Activated naive CD4-positive, alpha-beta T cell treated with anti-CD3 and anti-CD28 coated beads, Interleukin-2, amount 10 ng/mL, durations not matched to agents 7 days and 5 days (primary cell): ENCODE measurements at places on chromosomes 13 and 19.
A peak's percentile ranks its signal among the peaks of the same experiment; 100 is the strongest.

GRCh38 chr13:98214008-98214643 is 37.1 kb upstream of the RNF113B start:
- DNase-seq: no peak

DNA sequence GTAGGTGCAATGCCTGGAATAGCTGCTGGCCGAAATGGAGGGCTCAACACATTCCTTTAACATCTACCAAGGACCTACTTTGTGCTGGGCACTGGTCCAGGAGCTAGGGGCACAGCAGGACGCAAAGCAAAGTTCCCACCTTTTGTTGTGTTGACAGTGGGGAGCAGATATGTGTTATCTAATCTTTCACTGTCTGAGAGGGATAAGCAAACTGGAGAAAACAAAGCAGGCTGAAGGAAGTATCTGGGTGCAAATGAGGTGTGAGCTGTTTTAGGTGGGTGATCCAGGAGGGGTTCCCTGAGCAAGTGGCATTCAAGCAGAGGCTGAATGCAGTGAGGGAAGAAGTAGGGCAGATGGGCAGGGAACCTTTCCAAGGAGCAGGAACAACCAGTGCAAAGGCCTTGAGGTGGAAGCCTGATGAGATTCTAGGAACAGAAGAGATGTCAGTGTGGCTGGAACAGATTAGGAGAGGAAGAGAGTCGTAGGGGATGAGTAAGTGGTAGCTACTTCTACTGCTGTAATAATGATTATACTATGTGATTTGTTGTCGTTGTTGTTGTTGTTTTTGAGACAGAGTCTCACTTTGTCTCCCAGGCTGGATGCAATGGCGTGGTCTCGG is 2.2 kb upstream of the PLAUR start:
- no peak for DNase-seq

DNA sequence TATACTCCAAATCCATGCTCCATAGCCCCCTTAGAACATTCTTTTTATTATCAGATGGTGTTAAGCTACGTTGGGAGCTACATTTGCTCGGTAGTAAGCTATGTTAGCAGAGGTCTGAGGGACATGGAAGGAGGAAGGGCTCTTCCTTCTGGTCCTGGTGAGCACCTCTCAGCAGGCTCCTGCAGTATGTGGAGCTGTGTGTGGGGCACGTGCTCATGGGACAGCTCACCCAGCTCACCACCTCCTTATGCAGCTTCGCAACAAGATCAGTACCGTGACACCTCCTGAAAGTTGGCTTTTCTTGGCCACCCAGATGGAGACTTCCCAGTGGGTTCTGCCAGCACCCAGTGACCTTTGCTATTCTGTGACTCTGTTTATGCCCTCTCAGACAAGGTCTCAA is 400.5 kb upstream of the SLC10A2 start:
- DNase-seq: no peak

DNA sequence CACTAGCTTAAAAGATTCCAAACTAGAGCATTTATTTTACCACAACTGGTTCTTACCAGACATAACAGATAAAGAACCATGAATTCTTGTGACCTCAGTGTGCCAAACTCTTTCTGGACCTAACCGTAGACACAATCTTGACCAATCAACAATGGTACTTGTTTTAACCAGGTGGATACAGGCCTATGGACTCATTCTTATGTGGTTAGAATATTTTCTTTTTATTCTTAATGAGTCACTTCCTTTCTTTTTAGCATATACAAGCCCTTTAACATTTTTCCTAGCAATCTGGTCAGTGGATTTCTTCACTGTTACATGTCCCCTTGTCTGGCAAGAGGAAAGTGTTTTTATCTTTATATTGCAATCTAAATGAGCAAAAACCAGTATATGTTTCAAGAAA is 792.1 kb upstream of the SPRY2 start:
- no peak for DNase-seq

- DNase-seq: no peak
These were observed 73.4 kb downstream of the AKAP11 start for GRCh38 chr13:42345367-42345766.

GRCh38 chr13:33764716-33765115 is 53.2 kb upstream of the RFC3 start:
- DNase-seq: no peak

- DNase-seq: no peak
These were observed 2.2 kb upstream of the SLC7A1 start for GRCh38 chr13:29597706-29598105.

DNA sequence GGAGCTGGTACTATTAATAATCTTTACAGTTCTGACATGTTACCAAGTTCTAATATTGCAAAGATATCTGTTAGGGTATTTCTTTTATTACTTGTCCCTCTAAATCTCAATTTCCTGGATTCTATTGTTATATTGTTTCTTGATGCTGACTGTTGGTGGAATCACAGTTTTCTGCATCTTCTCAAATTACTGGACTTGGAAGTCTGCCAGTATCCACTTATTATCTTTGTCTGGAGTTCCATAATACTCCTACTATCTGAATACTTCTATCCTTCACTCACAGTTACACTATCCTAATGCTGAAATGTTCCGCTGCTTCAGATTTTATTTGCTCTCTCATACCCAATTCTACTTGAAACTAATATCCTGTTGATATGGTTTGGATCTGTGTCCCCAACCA is 1985.7 kb upstream of the PRR20A start:
- DNase-seq: no peak

DNA sequence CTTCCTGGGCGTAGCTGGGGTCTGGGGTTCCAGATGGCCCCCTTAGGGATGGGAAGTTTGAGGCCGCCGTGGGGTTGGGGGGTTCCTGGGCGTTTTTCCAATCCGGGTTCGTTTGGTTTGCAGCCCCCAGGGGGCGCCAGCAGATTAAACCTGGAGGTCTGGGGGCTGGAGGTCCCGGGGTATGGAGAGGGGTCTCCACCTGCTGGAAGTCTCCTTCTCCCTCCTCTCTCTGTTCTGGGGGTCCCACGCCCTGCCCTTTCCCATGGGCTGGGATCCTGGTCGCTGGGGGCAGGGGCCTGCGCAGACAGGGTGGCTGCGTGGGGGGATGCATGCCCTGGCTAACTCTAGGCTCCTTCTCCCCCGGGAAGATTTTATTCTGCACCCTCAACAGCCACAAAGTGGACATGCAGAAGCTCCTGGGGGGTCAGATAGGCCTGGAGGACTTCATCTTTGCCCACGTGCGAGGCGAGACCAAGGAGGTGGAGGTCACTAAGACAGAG is 899 bp downstream of the GIPC3 start:
- peak; percentile 59 for DNase-seq

- DNase-seq: no peak
These were observed 3.4 kb downstream of the EVI5L start for GRCh38 chr19:7833225-7834099.

GRCh38 chr13:38582133-38582532 is 104.7 kb upstream of the FREM2 start:
- no peak for DNase-seq

GRCh38 chr13:112060899-112061366 is 6.0 kb upstream of the SOX1 start:
- DNase-seq: no peak

- no peak for DNase-seq
These were observed 714.5 kb downstream of the UQCRFS1 start for GRCh38 chr19:28498404-28498976.

GRCh38 chr19:46220038-46220615 is 9.4 kb upstream of the IGFL1 start:
- no peak for DNase-seq

GRCh38 chr19:38262585-38263268 is 1.6 kb upstream of the SPINT2 start:
- no peak for DNase-seq

- DNase-seq: no peak
These were observed 115.8 kb downstream of the DIAPH3 start for GRCh38 chr13:60047918-60048317.

DNA sequence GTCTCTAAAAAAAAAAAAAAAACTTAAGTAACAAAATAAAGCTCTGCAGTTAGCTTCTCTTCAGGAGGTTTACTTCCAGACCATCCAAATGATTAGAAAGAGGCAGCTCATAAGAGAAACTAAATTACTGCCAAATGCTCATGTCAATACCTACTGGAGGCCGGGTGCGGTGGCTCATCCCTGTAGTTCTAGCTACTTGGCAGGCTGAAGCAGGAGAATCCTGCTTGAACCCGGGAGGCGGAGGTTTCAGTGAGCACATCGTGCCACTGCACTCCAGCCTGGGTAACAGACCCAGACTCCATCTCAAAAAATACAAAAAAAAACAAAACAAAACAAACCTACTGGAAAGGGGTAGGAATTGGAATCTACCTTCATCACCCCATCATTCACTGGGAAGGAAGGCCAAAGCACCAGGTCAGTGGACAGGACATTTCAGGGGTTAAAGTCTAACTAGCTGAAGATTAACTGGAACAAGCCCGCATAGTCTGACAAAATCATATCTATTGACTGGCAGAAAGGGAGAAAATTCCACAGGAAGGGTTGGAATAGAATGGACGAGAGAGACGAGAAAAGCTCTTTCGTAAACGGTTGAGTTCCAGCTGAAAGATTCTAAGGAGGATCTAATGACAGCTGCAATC is 1.3 kb downstream of the ZFP14 start:
- no peak for DNase-seq

DNA sequence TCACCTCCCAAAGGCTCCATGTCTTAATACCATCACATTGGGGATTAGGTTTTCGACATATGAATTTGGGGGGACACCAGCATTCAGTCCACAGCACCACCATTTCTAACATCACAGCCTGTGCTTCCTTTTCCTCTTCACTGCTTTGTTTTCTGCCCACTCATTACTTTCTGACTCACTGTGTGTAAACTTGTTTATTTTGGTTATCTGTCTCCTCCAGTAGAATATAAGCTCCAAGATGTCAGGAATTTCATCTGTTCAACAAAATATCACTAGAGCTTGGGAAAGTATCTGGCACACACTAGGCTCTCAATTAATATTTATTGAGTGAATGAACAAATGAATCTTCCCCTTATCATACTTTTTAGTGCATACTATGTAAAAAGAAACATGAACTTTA is 152.0 kb downstream of the NUFIP1 start:
- no peak for DNase-seq

DNA sequence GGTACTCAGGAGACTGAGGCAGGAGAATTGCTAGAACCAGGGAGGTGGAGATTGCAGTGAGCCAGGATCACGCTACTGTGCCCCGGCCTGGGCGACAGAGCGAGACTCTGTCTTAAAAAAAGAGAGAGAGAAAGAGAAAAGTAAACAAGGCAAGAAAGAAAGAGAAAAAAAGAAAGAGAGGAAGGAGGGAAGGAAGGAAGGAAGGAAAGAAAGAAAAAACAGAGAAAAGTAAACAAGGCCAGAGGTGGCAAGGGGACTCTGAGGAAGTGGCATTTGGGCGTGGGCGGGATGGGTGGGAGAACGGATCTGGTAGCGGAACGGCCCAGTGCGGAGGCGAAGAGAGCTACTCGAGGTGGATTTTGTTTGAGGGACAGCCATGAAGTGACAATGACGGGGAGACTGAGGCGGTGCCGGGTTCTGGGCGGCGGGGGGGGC is 7.5 kb upstream of the ARRDC2 start:
- DNase-seq: peak; percentile 48

DNA sequence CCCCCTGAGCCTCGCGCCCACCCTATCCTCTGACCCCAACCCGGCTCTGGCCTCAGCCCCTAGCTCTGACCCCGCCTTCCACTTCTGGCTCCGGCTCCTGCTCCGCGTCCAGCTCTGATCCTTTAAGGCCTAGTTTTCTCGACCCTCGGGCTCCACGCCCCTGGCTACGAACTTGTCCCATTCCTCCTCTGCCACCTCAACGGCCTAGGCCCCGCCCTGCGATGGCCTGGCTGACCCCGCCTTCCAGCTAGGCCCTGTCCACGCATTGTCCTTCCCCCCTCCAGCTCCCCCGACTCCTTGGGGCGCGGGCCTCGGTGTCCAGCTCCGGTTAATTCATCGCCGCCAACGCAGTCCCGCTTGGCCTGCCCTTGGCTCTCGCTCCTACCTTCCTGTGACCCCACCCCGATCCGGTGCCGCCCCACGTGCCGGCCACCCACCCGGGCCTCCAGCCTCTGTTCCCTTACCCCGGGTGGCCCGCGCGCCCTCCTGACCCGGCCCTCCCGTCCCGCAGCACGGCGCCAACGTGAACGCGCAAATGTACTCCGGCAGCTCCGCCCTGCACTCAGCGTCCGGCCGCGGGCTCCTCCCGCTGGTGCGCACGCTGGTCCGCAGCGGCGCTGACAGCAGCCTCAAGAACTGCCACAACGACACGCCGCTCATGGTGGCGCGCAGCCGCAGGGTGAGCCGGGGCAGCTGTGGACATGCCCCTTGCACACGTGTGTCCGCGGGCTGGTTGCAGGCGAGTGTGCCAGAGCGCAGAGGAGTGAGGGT is 9.4 kb downstream of the BCL3 start:
- no peak for DNase-seq

- DNase-seq: no peak
These were observed 15.3 kb downstream of the LGALS16 start for GRCh38 chr19:39670998-39671397.

DNA sequence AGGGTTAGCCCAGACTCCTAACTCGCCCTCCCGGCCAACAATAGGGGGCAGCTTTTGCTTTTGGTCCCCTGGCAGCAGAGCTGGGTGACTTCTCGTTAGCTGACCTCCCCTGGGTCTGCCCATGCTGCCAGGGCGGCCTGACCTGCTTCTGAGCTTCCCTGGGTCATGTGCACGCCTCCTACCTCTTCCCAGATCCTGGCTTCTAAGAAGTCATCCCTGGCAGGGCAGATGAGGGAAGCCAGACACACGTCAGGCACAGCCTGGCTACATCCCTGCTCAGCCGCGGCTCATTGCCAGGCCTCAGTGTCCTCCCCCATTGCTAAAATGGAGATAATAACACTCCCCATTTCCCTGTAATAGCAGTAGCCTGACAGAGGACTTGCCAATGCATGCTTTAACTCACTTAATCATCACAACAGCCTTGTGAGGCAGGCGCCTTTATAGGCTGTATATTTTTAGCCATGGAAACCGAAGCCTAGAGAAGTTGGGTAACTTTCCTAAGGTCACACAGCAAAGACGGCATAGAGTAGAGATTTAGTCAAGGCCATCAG is 2.1 kb downstream of the KCNK6 start:
- DNase-seq: no peak

DNA sequence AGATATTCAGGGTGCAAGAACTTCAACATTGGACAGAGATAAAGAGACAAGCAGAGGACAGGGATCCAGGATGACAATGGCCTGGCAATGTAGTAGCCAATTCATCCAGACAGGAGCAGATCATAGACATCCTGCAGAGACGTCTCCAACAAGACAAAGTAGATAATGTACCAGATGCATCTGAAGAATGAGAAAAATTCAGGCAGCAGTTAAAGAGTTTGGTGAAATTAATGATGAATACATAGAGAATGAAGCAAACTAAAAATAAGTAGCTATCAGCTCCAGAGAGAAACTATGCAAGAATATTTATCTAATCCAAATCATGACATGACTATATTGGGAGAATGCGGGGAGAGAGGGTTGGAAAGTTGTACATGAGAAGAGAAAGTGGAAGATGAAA is 278.4 kb upstream of the DACH1 start:
- no peak for DNase-seq
